ENCODE measurements at places on chromosomes 11 and 22.
A peak's percentile ranks its signal among the peaks of the same experiment; 100 is the strongest.

DNA sequence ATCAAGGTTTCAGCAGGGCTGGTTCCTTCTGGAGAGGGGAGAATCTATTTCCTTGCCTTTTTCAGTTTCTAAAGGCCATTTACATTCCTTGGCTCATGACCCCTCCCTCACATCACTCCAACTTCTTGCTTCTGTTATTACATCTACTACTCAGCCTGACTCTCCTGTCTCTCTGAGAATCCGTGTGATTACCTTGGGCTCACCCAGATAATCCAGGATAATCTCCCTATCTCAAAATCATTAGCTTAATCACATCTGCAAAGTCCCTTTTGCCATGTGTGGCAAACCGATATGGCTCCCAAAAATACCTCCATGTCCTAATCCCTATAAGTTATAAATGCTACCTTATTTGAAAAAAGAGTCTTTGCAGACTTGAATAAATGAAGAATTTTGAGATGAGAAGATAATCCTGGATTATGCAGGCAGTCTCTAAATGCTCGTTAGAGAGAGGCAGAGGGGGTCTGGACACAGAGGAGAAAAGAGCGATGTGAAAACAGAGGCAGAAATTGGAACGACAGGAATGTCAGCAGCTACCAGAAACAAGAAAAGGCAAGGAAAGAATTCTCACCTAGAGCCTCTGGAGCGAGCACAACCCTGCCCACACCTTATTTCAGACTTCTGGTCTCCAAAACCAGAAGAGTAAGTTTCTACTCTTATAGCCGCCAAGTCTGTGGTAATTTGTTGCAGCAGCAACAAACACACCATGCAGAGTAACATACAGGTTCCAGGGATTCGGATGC lies 23.6 kb upstream of the ARHGAP32 start:
- DNase-seq, result no peak

DNA sequence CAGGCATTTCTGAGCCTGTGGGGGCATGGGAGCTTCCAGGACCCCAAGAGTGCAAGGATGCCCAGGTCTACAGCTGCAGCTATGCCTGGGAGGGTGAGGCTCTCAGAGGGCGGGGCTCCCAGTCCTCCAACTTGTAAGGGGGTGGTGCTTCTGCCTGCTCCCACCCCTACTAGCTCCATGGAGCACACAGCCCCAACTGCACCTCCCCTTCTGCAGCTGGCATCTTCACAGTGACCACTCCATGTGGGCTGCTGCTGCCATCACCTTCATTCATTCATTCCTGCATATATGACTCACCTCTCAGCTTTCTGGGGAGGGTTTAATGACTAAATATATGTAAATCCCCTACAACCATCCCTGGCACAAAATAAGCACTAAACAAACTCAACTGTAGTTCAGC lies 43.8 kb downstream of the CHST1 start:
- no peak for DNase-seq

DNA sequence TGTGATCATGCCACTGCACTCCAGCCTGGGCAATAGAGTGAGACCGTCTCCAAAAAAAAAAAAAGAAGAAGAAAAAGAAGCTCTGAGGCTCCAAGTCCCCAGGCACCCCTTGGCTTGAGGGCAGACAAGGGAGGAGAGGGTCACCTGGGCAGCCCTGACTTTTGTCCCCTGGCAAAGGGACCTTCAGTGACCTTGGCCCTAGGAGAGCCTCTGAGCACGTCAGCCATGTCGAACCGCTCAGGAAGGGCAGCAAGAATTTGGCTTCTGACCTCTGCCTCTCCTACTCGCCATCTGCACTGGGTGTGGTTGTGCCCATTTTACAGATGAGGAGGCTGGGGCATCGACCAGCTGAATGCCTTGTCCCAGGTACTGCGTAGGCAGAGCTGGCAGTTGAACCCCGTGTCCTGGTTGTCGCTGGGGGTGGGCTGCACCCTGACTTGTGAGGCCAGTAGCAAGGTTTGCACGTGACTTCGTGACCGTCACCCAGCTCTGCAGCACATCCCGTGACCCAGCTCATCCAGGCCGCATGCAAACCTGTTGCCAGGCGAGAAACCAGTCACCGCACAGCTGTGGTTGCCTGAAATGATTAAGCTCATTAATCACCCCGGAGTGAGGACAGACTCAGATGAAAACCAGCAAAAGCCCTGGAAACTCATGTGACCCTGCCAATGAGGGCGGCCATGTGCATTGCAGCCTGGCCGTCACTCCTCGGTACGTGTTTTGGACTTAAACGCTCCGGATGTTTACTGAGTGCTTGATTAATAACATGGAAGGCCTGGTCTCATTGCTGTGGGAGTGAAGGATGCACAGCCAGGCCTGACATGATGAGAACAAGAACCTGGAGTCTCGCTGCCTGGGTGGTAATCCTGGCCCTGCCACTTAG lies 47.7 kb upstream of the PPP6R3 start:
- peak; percentile 65 for DNase-seq

DNA sequence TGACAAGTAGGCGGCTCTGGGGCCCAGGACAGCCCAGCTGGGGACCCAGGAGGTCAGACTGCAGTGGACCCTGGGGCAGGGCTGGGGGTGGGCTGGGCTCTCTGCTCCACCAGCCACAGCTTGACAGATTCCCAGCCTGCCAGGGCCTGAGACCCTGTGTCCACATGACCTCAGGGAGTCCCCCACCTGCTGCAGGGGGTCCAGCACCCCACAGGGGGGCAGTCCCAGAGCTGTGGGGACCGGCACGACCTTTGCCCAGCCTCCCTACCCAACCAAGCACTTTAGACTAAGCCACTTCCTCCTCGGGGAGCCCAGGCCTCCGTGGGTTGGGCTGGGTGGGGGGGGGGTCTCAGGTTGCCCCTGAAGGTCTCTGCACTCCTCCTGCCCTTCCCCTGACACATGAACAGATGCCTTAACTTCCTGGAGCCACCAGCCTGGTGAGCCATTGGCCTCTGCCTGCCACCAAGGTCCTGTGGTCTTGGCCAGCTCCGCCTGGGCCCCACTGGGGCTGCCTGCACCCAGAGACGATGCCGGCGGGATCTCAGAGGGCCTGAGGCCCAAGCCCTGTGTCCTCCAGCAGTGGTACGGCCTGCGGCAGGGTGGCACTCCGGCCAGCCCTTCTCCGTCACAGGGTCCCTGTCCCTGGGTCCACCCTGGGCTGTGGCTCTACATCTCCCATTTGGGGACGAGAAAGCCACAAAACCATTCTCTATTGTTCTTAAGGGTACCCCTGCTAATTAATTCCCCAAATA lies 3.4 kb downstream of the CCDC188 start:
- no peak for DNase-seq

- no peak for DNase-seq
Observed at GRCh38 chr11:118618991-118619375, 11.6 kb downstream of the PHLDB1 start.

DNA sequence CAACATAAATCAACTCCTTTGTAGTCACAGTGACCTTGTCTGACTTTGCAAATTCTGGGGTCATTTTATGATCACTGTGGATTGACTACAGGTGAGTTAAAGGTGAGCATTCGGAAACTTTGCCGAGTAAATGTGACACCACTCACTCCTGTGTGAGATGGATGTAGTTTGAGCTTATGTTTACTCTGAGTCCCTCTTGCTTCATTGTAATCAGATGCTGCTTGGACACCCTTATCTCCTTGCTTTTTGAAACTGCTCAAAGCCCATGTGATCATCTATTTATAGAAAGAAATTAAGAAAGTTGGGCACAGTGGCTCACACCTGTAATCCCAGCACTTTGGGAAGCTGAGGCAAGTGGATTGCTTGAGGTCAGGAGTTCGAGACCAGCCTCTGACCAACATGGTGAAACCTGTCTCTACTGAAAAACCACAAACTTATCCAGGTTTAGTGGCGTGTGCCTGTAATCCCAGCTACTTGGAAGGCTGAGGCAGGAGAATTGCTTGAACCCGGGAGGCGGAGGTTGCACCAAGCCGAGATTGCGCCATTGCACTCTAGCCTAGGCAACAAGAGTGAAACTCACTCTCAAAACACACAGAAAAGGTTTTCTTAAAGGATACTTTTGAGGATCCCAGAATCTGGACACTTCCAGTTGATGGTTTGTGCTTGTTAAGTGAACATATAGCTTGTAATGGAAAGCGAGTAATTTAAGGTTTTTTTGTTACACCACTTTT lies 7.2 kb downstream of the FAM118A start:
- DNase-seq, result no peak

DNA sequence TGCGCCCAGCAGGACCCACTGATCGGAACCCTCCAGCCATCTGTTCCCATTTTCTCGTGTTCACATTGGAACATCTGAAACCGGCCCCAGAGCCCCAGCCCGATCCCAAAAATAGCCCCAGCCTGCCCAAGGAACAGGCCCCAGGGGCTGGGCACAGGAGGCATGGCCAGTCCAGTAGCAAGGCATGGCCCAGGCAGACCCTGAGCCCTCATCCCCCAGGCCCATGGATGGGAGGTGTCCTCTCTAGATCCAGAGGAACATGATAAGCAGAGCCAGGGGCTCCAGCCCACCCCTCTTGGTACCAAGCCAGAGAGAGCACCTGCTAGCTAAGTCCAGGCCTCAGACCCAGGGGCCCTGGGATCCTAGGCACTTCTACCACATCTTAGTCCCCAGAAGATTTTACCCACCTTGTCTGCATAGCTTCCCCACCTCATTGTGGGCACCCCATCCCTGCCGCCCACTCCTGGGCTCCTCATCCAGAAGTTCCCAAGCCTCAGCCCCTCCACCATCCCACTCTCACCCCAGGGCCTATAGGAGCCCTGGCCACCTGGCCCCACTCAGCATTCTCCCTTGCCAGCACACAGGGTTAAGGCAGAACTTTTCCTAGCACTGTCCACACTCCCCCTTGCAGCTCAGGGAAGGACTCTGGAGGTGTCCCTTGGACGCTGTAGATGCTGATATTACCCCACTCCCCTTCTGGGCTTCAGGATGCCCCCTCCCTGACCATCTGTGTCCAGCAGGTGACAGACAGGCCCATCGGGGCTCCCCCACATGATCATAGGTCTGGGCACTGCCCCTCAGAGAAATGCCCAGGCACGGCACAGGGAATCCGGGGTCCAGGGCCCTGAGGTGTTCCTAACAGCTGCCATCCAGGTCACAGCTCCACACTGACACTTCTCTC lies 9.5 kb downstream of the BCL9L start:
- DNase-seq, result no peak

- no peak for DNase-seq
Observed at GRCh38 chr11:60950024-60950423, 2.0 kb downstream of the SLC15A3 start.

DNA sequence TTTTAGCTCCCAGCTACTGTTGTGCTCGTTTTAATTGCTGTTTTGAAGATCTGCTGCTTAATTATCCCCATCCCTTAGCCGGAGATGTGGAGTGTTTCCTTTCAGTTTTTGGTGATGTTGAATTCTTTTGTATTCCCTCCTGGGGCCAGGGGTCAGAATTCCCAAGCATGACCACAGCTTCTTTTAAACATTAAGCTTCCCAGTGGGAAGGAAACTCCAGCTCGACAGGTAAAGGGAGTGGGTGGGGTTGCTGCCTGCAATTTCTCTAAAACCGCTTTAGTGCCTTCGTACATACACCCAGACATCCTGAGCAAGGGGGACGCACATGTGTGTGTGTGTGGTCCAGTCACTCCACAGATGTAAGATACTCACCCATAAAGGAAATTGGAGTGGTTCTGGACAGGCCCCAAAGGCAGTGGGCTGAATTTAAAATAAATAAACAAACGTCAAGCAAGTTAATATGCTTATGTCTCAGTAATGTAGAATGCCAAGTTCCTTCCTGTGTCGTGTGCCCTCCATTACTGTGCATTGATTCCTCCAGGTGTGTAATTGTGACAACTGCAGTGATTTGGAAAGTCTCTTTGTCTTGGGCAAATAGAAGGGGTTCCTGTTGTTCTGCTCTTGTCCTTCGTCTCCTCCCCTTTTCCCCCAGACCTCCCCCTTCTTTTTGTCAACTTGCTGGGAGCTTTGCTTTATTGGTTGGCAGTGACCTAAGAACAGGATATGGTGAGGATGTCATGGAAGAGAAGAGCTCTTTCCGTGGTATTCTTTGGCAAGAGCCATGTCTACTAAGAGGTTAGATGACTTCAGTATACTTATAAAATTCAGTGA lies 19.2 kb upstream of the ADSL start:
- no peak for DNase-seq

- no peak for DNase-seq
Observed at GRCh38 chr22:36036167-36036624, 7.6 kb upstream of the RBFOX2 start.

- no peak for DNase-seq
Observed at GRCh38 chr11:84894666-84895065, 732.5 kb downstream of the DLG2 start.

GRCh38 chr11:10803676-10804075 lies 5.0 kb downstream of the EIF4G2 start:
- no peak for DNase-seq

DNA sequence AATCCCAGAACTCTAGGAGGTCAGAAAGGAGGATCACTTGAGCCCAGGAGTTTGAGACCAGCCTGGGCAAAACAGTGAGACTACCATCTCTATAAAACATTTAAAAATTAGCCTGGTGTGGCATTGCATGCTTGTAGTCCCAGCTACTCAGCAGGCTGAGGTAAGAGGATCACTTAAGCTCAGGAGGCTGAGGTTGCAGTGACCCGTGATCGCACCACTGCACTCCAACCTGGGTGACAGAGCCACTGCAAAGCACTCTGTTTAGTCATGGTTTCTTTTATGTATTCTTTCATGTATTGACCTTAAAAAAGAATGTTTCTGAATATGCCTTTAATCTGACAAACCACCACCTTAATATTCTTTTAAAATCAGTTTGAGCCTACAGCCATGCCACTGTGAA lies 52.2 kb downstream of the BIRC2 start:
- DNase-seq, result peak; percentile 36

DNA sequence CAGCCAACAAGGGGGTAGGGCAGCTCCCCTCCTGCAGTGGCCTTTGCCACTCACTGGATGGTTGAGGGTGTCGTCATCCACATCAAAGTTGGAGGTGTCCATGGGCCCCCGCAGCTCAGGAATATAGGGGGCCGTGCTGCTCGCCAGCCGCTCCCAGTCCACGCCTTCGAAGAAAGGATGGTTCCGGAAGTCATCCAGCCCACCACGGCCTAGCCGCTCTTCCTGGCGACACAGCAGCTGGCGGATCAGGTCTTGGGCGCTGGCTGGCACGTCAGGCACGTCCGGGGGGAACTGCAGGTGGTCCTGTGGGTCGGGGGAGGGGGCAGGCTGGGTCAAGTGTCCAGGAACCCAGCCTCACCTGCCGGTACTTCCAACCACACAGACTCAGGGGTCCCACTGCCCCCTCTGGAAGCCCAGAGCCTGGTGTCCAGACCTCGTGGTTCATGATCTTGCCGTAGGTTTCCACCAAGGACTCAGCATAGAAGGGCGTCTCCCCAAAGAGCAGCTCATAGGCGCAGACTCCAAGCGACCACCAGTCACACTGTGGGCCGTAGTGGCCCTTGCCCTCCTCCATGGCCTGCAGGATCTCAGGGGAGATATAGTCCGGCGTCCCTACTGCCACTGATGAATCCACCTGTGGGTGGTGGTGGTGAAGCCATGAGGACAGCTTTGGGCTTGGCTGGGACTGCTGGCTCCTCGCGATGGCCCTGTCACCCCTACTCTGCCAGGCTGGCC lies 5.7 kb downstream of the CDC42BPG start:
- no peak for DNase-seq

GRCh38 chr22:46758867-46759290 lies 3.6 kb upstream of the TBC1D22A start:
- peak; percentile 75 for DNase-seq

GRCh38 chr11:96204721-96205459 lies 138.1 kb downstream of the MAML2 start:
- DNase-seq, result peak; percentile 74
